ENCODE measurements at places on chromosomes 12 and 14. TPM values are rescaled to one million over a fixed set of nuclear protein-coding genes. Genes with fewer than 3 reads are reported as not detected.

Gene KRT1
- not detected for total RNA-seq

Gene OASL
- total RNA-seq = 1.9 TPM

Gene MGAT4C
- not detected for total RNA-seq

Gene KRT75
- not detected for total RNA-seq

Gene SP7
- total RNA-seq = not detected

Gene DPF3
- 11.4 TPM for total RNA-seq

Gene FBXO34
- 21.7 TPM for total RNA-seq

Gene OR4K2
- not detected for total RNA-seq

Gene BHLHE41
- not detected for total RNA-seq

Gene SYCP3
- not detected for total RNA-seq

All from bladder microvascular endothelial cell (primary cell).